ENCODE measurements at places on chromosomes 2 and 18. TPM values are rescaled to one million over a fixed set of nuclear protein-coding genes. Genes with fewer than 3 reads are reported as not detected.

CNTNAP5 gene
- total RNA-seq, result 0.07 TPM

TMEM247 gene
- not detected for total RNA-seq

SIX3 gene
- not detected for total RNA-seq

PLCD4 gene
- 0.26 TPM for total RNA-seq

TMBIM1 gene
- 175 TPM for total RNA-seq

C2orf15 gene
- 11.3 TPM for total RNA-seq

GCG gene
- not detected for total RNA-seq

GRCh38 chr18:66211749-66212148, 392.1 kb downstream of the CDH19 start:
- DNase-seq, result no peak
- no peak overlapping the region for H3K4me3 ChIP-seq
- no peaks in the 10 kb centered on the region for H3K4me1 ChIP-seq
- no peak overlapping the region for H3K27ac ChIP-seq
- no peaks in the 10 kb centered on the region for H3K27me3 ChIP-seq

DNA sequence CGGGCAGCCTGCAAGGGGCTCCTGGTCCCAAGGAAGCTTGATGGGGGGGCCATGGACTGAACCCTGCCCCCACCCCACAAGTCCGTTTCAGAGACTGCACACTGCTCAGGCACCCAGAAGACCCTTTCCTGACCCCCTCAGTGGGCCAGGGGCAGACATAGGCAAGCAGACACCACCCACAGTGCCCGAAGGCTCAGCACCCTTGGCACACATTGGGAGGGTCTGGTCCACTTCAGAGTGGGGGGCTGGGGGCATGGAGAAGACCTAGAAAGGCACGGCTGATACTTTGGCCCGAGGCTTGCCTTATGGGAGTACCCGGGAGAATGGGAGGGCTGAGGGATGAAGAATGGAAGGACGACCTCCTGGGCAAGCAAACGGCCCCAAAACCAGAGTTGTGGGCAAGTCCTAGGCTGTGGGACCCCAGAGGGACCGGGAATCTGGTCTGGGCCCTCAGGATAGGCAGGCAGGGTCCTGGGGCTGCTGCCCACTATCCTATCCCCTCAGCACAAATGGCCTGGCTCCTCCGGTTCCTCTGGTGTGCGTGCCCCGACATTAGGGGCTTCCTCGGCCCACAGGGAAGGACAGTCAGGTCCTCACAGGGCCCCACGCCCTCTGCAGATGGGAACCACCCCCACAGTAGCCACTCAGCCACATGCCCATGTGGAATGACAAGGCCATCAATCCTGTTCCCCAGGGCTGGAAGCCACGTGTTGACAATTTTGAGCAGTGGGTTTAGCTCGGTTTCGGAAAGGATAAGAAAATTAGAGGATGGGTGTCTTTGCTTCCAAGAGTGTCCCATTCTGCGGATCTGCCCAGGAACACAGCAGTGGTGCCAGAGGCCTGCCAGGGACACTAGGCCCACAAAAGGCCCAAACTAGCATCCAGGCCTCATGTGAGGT, 15.0 kb upstream of the GPC1 start:
- H3K27ac ChIP-seq, result no peak overlapping the region
- H3K4me1 ChIP-seq, result no peaks in the 10 kb centered on the region
- H3K27me3 ChIP-seq, result no peaks in the 10 kb centered on the region
- H3K36me3 ChIP-seq, result no peaks in the 10 kb centered on the region
- no peak for DNase-seq

DNA sequence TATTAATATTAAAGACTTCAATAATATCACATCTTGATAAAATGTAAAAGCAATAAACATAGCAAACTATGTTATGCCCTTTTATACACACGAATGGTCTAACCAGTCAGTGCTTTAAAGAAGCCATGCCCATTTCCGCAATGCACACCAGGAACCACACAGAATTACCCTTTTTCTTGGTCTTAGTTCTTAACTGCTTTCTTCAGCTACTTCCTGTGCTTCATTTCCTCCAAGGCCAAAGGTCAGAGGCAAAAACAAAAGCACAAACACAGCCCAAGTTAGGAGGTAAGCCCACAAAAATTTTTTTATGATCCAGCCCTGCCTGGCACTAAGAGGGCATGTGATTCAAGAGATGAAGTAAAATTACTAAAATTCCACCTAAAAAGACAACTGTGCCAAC, 267.2 kb downstream of the FBXO15 start:
- no peak for DNase-seq
- no peaks in the 10 kb centered on the region for H3K36me3 ChIP-seq
- no peaks in the 10 kb centered on the region for H3K27me3 ChIP-seq
- no peak overlapping the region for H3K4me3 ChIP-seq
- H3K27ac ChIP-seq, result no peak overlapping the region
- H3K4me1 ChIP-seq, result no peaks in the 10 kb centered on the region

DNA sequence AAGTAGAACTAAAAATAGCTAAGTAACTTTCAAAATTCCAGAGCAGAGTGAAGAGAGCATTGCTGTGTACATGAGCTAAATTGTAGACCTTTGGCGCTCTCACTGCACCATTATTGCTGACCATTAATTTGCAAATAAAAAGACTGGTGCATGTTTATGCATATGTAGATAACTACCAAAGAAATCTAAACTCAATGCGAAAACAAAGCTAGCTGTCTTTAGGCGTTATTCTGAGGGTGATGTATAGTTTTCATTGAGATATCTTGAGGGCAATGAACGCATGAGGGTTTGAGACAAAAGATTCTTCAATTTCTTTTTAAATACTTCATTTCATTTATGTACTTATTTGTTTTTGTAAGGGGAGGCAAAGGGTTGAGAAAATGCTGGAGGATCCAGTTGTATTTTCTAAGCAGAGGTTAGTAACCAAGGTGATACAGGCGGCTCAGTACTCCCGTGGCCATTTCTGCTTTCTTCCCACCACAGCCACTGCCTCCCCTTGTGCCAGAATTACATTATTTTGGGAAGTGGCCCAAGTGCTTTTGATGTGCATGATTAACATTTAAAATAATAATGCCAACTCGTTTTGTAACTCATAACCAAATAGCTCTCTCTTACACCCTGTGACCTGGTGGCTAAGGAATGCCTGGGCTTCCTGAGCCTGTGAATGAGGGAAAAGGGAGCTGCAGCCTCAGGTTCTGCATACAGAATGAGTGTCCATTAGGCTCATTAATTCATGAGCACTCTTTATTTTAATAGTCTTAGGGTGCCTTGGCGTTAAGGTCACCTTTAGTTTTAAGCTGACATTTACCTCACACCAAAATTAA, 797.8 kb upstream of the GYPC start:
- no peak overlapping the region for H3K4me3 ChIP-seq
- no peaks in the 10 kb centered on the region for H3K4me1 ChIP-seq
- H3K27ac ChIP-seq, result no peak overlapping the region
- DNase-seq, result no peak
- no peaks in the 10 kb centered on the region for H3K27me3 ChIP-seq
- no peaks in the 10 kb centered on the region for H3K36me3 ChIP-seq

GRCh38 chr18:6920099-6920955, 190.8 kb downstream of the ARHGAP28 start:
- peak; percentile 79 for DNase-seq
- H3K27me3 ChIP-seq, result no peaks in the 10 kb centered on the region
- no peak overlapping the region for H3K4me3 ChIP-seq
- peaks cover 43% of the 10 kb centered on the region for H3K4me1 ChIP-seq
- peak overlapping the region; percentile 85 for H3K27ac ChIP-seq

GRCh38 chr2:170715062-170715931, at the start of gene SP5:
SP5 (plus strand) TSS chr2:170715337; CDS start chr2:170715513, 176 bp downstream.
- peak within 1 kb of the TSS; percentile 84 for H3K27ac ChIP-seq
- peak within 1 kb of the TSS; percentile 62 for H3K4me3 ChIP-seq
- H3K4me1 ChIP-seq, result peaks cover 15% of the 10 kb centered on the region
- H3K36me3 ChIP-seq, result no peaks in the 10 kb centered on the region
- peak; percentile 95 for DNase-seq

DNA sequence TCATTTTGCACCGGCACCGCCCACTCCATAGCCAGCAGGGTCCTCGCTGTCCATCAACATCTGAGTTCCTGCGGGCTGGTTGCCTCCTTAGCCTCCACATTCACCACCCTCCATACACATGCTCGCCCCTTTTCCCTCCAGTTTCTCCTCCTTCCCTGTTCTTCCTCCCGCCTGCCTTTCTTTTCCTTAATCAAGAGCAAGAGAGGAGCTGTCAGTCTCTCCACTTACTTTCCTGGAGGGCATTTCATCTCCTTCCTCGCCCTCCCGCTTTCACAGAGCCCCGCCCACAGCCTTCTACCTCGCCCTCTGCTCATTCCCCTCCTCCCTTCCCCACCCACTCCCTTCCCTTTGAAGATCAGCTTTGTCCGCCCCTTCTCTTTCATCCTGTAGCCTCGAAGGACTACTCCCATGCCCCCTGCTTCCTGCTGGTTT, 13.8 kb upstream of the ZBTB7C start:
- no peak overlapping the region for H3K4me3 ChIP-seq
- no peaks in the 10 kb centered on the region for H3K4me1 ChIP-seq
- peak; percentile 8 for DNase-seq
- no peaks in the 10 kb centered on the region for H3K27me3 ChIP-seq

DNA sequence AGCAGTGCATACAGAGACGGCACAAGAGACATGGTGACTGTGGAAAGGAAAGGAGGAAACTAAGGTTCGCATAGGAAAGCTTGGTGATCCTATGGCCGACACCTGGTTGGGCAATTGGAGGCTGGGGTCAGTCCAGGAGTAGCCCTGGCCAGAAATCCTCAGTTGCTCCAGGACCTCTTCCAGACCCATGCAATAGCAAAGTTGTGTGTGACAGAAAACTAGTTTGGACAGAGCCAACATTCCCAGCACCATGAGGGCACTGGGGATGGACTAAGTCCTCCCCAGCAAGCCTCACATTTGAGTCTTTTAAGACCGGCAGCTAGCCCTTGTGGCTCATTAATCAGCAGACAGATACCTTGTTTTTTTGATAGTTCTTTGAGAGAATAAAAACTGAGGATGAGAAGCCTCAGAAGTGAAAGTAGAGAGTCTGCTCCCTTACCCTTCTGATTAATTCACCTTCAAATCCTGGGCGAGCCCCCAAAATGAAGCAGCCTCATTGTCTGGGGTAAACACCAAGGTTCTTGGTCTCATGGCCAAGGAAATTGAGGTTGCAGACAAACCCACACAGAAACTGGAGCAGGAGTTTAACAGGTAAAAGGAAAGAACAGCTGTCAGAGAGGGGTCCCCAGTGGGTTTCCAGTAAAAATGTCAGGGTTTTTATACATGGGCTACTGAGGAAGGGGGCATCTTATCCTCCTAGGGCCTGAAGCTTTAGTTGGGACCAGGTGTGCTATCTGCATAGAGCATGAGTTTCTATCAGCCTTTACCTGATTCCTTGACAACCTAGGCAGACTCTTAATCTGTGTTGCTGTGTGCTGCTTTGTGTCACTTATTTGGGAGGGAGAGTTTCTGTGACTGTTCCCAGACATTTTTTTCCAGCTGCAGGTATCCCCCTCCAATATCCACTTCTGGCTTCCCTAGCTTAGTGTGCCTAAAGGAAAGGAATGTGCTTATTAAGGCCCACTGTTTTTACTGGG, 39.1 kb downstream of the STK17B start:
- H3K4me3 ChIP-seq, result no peak overlapping the region
- peak; percentile 66 for DNase-seq
- no peaks in the 10 kb centered on the region for H3K4me1 ChIP-seq
- H3K36me3 ChIP-seq, result peaks cover 3% of the 10 kb centered on the region
- H3K27me3 ChIP-seq, result no peaks in the 10 kb centered on the region

- no peak for DNase-seq
- peak overlapping the region; percentile 79 for H3K27ac ChIP-seq
- H3K4me1 ChIP-seq, result peaks cover 31% of the 10 kb centered on the region
- no peaks in the 10 kb centered on the region for H3K27me3 ChIP-seq
Observed at GRCh38 chr18:48486754-48487153, 52.1 kb upstream of the CTIF start.

- no peak overlapping the region for H3K27ac ChIP-seq
- H3K4me3 ChIP-seq, result no peak overlapping the region
- no peaks in the 10 kb centered on the region for H3K4me1 ChIP-seq
- DNase-seq, result no peak
Observed at GRCh38 chr2:205654878-205655605, 27.3 kb upstream of the NRP2 start.

DNA sequence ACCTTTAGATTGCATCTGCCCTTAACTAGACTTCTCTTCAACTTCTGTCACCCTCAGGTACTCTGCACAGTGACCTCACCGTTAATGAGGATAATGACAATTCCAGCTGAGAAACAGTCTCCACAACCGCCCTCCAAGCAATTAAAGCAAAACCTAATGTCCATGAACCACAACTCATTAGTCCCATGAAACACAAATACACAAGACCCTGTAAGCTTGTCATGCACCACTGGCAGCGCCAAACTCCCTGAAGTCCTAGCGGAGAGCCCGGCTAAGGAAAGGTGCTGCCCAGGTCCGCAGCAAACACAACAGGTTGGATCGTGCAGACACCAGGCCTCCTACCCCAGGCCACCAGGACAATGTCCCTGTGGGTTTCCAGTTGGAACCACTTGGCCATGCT, 7.4 kb downstream of the SMAD7 start:
- H3K4me3 ChIP-seq, result no peak overlapping the region
- peak overlapping the region; percentile 69 for H3K27ac ChIP-seq
- DNase-seq, result no peak
- peaks cover 63% of the 10 kb centered on the region for H3K4me1 ChIP-seq
- no peaks in the 10 kb centered on the region for H3K36me3 ChIP-seq

DNA sequence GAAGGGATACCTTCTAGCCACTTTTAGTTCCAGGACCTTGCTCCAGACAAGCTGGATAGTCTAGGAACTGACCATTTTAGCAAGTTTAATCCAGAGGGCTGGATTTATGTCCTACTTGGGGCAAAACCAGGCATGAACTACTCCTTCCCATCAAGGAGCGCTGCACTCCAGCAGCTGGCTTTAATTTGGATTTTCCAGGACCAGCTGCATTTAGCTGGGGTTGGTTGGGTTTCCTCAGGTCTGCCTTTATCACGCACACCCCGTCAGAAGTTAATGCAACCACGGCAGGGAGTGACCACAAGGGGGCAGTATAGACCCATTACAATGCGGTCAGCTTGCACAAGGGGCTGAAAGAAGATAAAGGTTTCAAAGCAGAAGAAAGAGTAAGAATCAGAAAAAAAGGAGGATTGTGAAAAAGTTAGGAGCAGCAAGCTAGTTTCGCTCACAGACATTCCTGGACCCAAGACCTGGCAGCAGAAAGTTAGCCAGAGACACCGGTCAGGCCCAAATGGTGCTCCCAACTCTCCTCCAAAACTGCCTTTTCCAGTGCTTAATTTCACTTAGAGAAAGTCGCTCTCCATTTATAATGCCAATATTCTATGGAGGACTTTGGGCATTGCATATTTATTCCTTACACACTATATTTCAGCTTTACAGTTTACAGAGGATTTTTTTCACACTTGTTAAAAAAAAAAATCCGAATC, 40.1 kb downstream of the SLC4A1AP start:
- no peak overlapping the region for H3K4me3 ChIP-seq
- no peaks in the 10 kb centered on the region for H3K27me3 ChIP-seq
- DNase-seq, result peak; percentile 93
- peak overlapping the region; percentile 20 for H3K27ac ChIP-seq
- peaks cover 65% of the 10 kb centered on the region for H3K4me1 ChIP-seq

GRCh38 chr2:235449568-235449967, 44.3 kb upstream of the AGAP1 start:
- no peak for DNase-seq
- no peak overlapping the region for H3K4me3 ChIP-seq
- H3K27ac ChIP-seq, result no peak overlapping the region

- H3K36me3 ChIP-seq, result no peaks in the 10 kb centered on the region
- no peak for DNase-seq
Observed at GRCh38 chr2:201901786-201902185, 95.4 kb downstream of the CDK15 start.
